ENCODE measurements at places on chromosomes 2 and 18. TPM values are rescaled to one million over a fixed set of nuclear protein-coding genes. Genes with fewer than 3 reads are reported as not detected.

DNA sequence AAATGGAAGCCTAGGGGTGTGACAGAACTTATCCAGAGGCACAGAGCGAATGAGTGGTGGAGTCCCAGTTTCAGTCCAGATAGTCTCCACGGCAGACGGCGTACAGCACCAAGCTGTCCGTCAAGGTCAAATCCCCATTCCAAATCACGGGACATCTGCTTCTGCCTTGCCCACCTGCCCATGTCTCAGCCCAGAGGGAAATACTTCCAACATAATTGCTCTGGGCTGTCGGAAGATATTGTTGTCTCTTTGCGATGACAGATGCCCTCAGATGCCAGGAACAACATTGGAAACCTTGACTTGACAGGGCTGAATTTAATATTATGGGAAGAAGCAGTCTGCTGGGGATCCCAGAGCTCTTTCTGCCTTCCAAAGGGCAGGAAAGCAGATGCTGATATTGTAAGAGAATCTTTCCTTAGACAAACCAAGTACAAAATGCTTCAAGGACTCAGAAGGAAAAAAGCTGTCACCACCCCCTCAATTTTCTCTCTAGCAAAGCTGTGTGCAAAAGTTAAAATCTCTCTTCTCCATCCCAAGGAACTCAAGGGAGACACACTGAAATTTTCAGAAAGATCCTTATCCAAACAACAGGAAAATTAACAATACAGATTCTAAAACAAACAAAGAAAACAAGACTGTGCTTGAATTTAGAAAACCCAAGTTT lies 364.0 kb downstream of the LRATD1 start:
- DNase-seq = no peak

- no peak for DNase-seq
Observed at GRCh38 chr2:63054841-63055225, 4.2 kb downstream of the OTX1 start.

Gene VWC2L
- not detected for total RNA-seq

Gene RESP18
- not detected for total RNA-seq

Gene UGT1A8
- total RNA-seq = not detected

Gene MALT1
- 20.9 TPM for total RNA-seq

Gene IL1RL1
- total RNA-seq = not detected

Gene TMEM169
- 19.4 TPM for total RNA-seq

Gene CLEC4F
- total RNA-seq = not detected

Gene IL1F10
- not detected for total RNA-seq

Gene RGPD4
- total RNA-seq = not detected

Gene VRK2
- 13.8 TPM for total RNA-seq

All from myocyte (in vitro differentiated cells).